Fibroblast of skin of left biceps (primary cell): ENCODE measurements at places on chromosomes 3 and 15.

GRCh38 chr3:4712109-4712508, 219.0 kb downstream of the ITPR1 start:
- no peak for DNase-seq

DNA sequence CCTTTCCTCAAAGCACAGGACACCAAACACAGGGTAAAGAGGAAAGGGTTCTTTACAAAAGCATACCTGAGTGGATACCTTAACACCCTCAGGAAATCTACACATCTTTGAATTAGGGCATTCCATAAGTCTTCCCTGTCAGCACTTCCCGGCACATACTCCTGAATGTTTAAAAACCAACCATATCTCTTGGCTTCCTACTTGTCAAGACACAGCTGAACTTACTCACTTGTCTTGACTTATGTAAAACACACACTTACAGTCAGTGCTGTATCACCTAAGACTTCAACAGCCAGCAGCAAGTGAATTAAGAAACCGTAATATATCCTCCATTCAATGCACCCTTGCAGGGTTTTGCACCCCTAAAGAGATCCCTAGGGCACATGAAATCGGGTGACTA, 17.5 kb downstream of the IL1RAP start:
- no peak for DNase-seq

GRCh38 chr15:31740203-31740602, 290.1 kb upstream of the CHRNA7 start:
- no peak for DNase-seq

DNA sequence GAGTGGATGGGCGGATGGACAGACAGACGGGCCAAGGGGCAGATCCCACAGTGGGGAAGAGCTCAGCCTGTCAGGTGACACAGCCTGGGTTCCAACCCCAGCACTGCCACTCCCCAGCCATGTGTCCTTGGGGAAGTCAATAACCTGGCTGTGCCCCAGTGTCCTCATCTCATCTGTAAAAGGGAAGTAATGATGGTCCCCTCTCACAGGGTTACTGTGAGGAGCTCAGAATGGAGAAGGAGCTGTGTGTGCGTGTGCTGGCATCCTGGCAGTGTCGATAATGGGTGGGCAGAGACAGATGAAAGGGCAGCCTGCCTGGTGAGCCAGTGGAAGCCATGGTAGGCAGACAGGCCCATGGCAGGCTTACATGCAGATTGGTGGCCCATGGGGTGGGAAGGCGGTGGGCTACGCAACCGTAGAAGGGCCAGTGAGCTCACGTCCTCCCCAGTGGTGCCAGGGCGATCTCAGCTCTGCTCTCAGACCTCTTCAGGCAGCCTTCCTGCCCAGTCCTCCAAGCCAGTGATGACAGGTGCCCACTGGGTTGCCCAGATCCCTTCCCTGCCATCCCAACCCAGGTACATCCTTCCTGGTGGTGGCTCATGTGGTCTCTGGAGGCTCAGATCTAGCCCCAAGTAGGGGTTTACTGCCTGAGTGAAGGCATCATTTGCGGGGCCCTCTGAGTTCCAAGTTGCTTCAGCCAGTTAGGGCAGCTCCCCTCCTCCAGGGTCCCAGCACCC, 2.3 kb upstream of the DNAJB8 start:
- no peak for DNase-seq

DNA sequence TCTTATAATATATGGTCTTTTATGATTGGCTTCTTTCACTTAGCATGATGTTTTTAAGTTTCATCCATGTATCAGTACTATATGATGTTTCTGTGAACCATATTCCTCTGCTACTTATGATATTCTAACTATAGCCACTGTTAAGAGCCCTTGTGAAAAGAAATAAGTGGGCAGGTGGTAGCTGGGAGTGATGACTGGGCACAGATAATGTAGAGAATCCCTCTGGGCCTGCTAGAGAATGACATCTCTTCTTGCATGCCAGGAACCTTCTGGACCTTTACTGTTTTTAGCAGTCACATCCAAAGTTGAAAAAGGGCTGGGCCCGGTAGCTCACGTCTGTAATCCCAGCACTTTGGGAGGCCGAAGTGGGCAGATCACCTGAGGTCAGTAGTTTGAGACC, 10.2 kb downstream of the IDH3A start:
- DNase-seq = no peak

- peak; percentile 93 for DNase-seq
Measured at GRCh38 chr3:70849911-70850699, 537.7 kb upstream of the MDFIC2 start.

GRCh38 chr15:61383421-61383820, 154.3 kb upstream of the RORA start:
- peak; percentile 67 for DNase-seq

DNA sequence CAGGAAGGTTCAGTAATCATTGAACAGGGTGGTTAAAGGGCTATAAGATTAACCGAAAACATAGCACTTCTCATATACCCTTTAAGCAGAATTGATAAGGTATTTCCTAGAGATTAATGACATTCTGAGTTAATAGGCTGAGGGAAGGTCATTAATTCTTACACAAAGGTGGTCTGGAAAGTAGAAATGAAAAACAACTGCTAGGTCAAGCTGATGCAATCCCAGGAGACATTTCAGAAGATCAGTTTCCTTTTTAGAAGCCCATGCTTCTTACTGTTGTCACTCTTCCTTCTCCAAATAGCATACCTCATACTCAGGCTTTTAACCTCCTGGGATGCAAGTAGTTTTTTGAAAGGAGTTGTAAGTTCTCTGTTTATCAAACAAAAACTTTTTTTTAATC, 8.8 kb downstream of the FILIP1L start:
- no peak for DNase-seq

DNA sequence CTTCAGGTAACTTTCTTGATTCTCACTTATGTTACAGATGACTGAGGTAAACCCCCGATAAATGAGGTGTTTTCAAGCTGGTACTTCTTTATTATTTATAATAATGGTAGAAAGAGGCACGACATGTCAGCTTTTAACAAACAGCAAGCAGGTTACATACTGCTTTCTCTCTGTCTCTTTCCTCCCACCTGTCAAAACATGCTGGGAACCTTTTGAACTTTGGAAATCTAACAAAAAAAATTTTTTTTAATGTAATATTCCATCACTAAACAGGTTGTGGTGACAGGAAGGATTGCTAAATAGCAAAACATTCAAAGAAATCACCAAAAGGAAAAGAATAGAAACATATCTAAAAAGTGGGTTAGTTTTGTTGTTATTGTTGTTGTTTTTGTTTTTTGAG, 48.2 kb downstream of the ANO10 start:
- no peak for DNase-seq

DNA sequence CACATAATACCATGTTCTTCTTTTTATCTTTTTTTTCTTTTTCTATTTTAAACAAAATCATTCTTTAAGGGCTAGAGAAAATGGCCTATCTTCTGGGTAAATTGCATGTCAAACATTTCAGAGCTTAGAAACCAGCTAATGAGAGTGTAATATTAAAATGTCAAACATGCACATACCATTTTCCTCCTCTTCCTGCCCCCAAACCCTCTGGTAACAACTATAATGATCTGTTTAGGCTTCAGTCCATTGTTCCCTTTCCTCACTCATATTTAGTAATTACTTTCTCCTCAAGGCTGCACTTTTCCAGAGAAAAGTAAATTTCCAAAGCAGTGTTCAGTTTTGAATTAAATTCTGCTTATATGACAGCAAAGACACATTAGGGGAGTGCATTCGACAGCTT, 224.3 kb upstream of the ROBO2 start:
- no peak for DNase-seq

- no peak for DNase-seq
Measured at GRCh38 chr3:39849992-39850715, 40.7 kb downstream of the MYRIP start.

GRCh38 chr3:13494463-13495350, 14.6 kb downstream of the HDAC11 start:
- no peak for DNase-seq

DNA sequence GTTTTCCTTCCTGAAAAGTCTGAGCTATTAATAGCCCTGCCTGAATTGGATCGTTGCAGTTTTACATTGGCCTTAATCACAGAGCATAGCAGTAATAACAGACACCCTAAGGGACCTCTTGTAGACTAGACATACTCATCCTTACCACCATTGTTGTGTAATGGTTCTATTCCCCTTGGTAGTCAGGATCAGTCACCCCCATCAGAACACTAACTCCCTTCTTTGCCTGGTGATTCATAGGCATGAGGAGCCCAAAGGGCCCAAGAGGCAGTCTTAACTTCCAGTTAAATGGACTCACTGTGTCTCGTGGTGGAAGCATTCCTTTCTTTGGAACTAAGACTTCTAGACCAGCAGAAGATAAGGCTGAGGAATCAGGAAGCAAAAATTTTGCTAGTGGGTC, 20.2 kb downstream of the CGGBP1 start:
- DNase-seq = no peak

DNA sequence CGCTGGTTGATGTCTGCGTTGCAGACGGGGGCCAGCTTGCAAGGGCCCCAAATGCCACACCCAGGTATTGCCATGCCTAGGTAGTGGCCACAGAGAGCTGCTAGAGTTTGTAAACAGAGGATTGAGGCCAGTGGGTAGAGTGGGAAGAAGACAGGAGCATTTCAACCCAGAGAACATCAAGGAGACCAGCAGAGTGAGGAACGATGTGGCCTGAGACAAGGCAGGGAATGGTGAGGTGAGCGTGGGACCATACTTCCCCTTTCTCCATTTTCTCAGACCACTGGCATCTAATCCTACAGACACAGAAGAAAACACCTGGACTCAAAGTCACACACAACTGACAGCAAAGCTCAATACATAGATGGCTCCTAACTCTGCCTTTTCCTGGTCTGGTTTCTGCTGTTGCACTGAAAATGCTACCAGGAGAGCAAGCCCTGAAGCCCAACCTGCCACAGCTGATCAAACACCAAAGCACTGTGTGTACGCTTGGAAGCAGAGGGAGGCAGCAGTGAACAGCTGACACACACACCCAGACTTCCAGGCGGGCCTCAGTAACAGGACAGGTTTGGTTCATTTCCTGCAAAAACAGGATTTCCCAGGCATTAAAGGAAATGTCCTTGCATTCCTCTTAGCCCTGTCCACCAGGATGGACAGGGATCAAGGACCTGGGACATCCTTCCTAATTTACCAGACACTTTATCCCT, 1.6 kb downstream of the FAM174B start:
- DNase-seq = no peak

- DNase-seq = peak; percentile 1
Measured at GRCh38 chr3:109023656-109024254, 70.1 kb upstream of the GUCA1C start.

GRCh38 chr3:141507392-141508066, 20.7 kb downstream of the RASA2 start:
- no peak for DNase-seq

DNA sequence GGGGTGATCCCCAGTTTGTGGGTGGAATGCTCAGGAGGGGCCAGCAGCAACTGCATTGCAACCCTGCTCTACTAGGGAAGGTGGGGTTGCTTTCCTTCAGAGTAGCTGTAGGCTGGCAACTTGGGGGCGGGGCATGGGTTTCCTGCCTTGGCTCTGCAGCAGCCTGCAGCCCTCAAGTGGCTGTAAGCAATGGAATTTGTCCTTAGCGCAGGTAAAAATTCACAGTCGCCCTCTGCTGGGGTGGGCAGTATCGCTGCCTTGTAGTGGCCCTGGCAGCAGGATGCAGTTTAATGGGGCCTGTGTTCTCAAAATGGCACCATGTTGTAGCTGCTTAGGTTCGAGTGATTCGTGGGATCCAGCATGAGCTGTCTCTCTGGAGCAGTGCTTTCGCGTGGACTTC, 29.8 kb downstream of the STT3B start:
- DNase-seq = no peak

GRCh38 chr3:23704298-23704697, 101.5 kb upstream of the UBE2E1 start:
- DNase-seq = no peak

DNA sequence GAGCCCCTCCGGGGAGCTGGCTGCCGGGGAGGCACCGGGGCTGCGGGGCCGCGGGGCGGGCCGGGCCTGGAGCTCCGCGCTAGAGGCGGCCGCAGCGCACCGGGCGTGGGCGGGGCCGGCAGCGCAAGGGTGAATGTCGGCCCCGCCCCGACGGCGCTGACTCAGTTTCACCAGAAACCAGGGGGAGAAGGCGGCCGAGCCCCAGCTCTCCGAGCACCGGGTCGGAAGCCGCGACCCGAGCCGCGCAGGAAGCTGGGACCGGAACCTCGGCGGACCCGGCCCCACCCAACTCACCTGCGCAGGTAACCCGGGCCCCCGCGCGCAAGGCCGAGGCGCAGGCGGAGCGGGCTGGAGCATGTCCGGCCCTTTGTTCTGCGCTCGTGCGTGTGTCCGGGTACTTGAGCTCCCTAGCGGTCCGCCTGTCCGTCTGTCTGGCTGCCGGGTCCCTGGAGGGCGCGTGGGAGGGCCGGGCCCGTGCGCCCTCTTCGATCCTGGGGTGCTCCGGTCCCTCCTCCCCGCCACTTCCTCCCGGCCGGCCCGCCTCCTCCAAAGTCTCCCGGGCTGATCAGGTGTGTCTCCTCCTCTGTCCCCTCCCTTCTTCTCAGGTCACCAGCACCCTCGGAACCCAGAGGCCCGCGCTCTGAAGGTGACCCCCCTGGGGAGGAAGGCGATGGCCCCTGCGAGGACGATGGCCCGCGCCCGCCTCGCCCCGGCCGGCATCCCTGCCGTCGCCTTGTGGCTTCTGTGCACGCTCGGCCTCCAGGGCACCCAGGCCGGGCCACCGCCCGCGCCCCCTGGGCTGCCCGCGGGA, at the start of gene SPINT1:
Gene SPINT1 (plus strand): TSS at position 164 of the 811 bp plus-strand sequence. CDS start 507 bp downstream, at position 671.
- no peak for DNase-seq

DNA sequence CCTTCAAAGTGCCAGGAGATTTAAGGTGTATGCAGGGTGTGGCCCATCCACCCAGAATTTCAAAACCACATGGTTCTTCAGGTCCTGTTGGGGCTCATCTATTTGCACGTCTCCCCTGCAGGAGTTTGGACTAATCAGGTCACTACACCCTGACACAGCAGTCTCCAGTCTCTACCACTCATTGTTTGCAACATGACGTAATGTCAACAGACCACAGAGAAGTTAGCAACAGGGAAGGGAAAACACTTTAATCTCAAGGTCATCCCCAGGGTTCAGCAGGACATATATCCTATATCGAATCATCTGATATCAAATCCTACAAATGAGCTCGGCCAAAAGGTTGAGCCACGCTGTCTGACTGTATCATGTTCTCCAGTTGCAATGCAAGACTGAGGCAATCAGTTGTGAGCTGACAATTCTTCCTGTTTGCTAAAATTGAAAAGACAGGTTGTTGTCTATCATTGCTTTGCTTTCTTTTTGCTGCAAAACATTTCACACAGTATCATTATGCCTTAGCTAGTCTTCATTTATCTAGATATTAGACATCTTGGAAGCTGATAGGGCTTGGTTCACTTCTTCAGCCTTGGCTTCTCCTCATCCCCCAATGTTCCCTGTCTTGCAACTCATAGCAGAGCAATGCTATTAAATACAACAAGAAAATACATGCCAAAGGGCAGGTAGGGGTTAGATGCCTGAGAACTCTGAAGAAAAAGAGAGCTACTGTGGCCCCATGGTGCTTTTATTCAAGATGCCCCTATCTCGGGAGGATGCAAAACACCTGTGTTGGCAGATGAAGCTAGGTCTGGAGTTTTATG, 13.4 kb upstream of the LEKR1 start:
- DNase-seq = no peak

DNA sequence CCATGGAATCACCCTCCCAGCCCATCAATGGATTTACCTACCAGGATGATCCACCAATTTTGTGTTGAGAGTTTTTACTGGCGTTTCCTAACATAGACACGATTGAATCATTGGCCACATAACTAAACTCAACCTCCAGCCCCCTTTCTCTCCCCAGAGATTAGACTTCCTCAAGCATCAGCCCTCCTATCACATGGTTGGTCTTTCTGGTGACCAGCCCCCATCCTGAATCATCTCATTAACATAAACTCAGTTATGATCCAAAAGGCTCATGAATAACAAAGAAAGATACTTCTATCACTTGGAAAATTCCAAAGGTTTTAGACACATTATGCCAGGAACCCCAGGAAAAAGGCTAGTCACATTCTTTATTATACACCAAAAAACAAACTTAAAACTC, 21.2 kb downstream of the PRKAR2A start:
- DNase-seq = peak; percentile 91
